ENCODE measurements at places on chromosomes 6 and 20. TPM values are rescaled to one million over a fixed set of nuclear protein-coding genes. Genes with fewer than 3 reads are reported as not detected.

Gene LRRC73
- total RNA-seq = 0.55 TPM

- no peaks in the 10 kb centered on the region for H3K27me3 ChIP-seq
- no peak overlapping the region for H3K4me3 ChIP-seq
- no peak for DNase-seq
- peaks cover 13% of the 10 kb centered on the region for H3K4me1 ChIP-seq
- H3K36me3 ChIP-seq = no peaks in the 10 kb centered on the region
- H3K27ac ChIP-seq = peak overlapping the region; percentile 59
These were observed 687.9 kb upstream of the CITED2 start for GRCh38 chr6:140062043-140063020.

Gene MYT1
- total RNA-seq = 0.12 TPM

GRCh38 chr20:3195590-3196237, 8.8 kb downstream of the DDRGK1 start:
- no peak overlapping the region for H3K27ac ChIP-seq
- H3K27me3 ChIP-seq = no peaks in the 10 kb centered on the region
- no peaks in the 10 kb centered on the region for H3K4me1 ChIP-seq
- H3K4me3 ChIP-seq = no peak overlapping the region

DNA sequence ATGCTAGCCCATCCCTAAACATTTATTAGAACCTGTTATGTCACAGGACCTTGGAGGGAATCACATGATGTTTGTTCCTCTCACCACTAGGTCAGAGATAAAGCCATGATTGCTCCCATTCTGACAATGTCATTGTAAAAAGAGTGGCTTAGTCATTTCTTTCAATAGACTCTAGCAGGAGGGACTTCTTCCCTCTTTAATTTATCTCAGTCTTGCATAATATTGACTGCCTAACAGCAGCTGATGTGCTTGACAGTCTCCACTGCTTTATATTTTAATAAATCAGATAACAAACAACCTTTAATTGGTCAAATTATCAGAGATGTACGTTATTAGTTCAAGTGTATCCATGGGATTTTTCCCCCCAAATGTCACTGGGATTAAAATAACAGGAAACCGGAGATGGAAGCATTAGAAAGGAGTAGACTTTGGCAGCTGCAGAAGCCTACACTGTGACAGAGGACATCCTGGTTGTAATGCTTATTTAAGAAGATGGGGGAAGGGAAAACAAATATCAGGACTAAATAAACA, 39.6 kb downstream of the LAMA4 start:
- H3K4me1 ChIP-seq = peaks cover 41% of the 10 kb centered on the region
- H3K36me3 ChIP-seq = no peaks in the 10 kb centered on the region
- H3K27ac ChIP-seq = peak overlapping the region; percentile 4
- no peak for DNase-seq

GRCh38 chr20:43744966-43745730, 18.3 kb upstream of the GTSF1L start:
- H3K27ac ChIP-seq = no peak overlapping the region
- no peaks in the 10 kb centered on the region for H3K36me3 ChIP-seq
- no peak for DNase-seq
- H3K4me3 ChIP-seq = no peak overlapping the region
- peaks cover 11% of the 10 kb centered on the region for H3K4me1 ChIP-seq
- H3K27me3 ChIP-seq = peaks cover 9% of the 10 kb centered on the region

DNA sequence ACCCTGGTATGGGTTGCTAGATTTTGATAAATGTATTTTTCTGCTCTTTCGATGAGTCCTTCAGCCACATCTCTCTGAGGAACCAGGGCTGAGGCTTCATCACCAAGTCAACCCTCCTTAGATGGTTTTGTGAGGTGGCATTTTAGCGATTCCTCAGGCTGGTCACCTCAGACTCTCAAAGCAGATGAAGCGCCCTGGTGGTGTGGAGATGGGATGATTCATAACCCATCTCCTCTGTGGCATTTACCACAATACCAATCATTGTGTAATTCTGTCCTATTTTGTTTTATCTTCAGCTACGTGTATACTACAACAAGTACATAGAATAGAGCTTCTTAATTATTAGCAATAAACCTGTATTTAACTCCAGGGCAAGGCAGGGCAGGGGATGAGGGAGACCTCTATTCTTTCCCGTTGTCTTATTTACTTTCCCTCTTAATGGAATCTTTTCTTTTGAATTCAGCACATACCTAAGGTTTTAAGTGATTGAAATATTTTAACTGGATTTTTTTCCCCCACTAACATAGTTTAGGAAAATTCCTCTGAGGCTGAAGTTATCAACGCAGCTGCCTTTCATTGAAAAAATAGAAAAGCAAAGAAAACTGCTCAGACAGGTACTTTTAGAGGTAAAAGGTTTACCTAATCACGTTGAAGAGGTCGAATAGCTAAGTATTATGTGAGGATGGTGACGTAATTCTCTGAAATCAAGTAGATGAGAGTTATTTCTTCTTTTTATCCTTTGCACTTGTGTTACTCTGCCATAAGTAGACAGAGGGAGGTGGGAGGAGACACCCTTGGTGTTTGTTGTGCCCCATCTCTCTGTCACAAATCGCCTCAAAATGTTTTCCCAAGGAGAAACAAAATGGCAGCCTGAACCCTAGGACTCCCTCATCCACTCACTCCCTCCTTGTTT, 57.4 kb upstream of the EDN3 start:
- H3K4me1 ChIP-seq = no peaks in the 10 kb centered on the region
- no peaks in the 10 kb centered on the region for H3K36me3 ChIP-seq
- DNase-seq = no peak
- H3K27ac ChIP-seq = no peak overlapping the region
- H3K27me3 ChIP-seq = peaks cover 44% of the 10 kb centered on the region

Gene WFDC10B
- total RNA-seq = not detected

DNA sequence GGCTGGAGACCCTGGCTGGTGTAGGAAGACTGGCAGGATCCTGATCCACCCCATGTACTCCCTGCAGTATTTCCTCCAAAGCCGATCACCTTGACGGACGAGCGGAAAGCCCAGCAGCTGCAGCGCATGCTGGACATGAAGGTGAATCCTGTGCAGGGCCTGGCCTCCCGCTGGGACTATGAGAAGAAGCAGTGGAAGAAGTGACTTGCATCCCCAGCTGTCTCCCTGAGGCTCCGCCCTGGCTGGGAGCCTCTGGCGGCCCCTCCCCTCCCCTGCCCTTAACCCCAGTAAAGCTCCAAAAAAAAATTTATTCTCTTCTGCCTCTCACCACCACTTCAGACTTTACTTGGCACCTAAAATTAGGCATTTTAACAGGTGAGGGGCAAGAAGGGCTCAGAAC, 7.0 kb downstream of the COX4I2 start:
- DNase-seq = no peak
- H3K4me3 ChIP-seq = no peak overlapping the region
- no peaks in the 10 kb centered on the region for H3K4me1 ChIP-seq
- no peaks in the 10 kb centered on the region for H3K36me3 ChIP-seq

DNA sequence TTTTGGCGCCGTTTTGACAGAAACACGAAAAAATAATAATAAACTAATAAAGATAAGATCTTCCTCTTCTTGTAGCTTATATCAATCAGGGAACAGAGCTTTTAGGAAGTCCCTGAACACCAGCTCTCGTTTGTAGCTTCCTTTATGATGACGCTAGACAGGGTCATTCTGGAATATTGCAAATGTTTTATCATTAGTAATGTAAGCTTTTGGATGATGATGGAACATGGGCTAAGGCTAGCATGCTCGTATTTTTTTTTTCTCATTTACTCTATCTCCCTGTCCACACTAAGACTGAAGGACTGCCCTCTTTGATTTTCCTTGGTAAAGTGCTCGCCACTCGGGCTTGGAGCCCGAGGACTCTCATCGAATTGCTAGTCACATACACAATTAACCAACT, 22.1 kb upstream of the POM121L2 start:
- peaks cover 44% of the 10 kb centered on the region for H3K27me3 ChIP-seq
- no peak for DNase-seq
- no peaks in the 10 kb centered on the region for H3K4me1 ChIP-seq
- no peak overlapping the region for H3K27ac ChIP-seq
- H3K36me3 ChIP-seq = no peaks in the 10 kb centered on the region

DNA sequence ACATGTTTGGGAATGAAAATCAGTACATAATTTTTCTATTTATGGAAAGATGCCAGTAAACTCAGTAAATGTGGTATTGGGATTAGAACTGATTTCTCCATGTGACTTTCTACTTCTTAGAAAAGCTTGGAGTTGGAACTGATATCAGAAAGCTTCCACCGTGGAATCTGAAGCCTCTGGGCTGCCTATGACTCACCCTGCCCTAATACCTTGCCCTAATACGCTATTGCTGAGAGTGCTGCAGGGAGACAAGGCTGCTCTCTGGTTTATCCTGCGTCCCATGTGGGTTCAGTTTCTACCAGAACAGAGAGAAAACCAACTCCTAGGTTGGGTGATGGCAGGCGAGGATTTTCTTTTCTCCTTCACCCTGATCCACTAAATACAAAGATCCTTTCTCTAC, 3.3 kb upstream of the STMND1 start:
- peaks cover 14% of the 10 kb centered on the region for H3K4me1 ChIP-seq
- H3K27me3 ChIP-seq = peaks cover 11% of the 10 kb centered on the region
- no peak overlapping the region for H3K27ac ChIP-seq
- H3K4me3 ChIP-seq = no peak overlapping the region
- H3K36me3 ChIP-seq = no peaks in the 10 kb centered on the region
- no peak for DNase-seq

DNA sequence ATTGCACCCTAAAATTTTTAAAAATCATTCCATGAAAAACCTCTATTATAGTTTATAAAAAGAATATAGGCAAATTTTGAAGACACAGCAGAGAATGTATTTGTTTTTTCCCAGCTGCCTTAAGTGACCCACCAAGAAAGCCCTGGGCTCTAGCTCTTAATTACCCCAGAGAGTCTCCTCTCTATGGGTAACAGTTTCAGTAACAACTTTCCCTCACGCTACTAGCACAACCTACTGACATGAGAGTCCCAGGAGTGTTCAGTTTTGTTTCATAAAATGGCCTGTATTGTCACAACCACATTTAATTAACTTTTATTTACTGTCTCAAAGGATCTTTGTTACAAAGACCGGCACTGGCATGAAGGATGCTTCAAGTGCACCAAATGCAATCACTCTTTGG, 41.5 kb downstream of the FHL5 start:
- H3K27ac ChIP-seq = no peak overlapping the region
- DNase-seq = no peak
- H3K27me3 ChIP-seq = no peaks in the 10 kb centered on the region
- no peak overlapping the region for H3K4me3 ChIP-seq
- no peaks in the 10 kb centered on the region for H3K4me1 ChIP-seq

GRCh38 chr20:39954621-39955020, 734.4 kb downstream of the MAFB start:
- H3K4me3 ChIP-seq = no peak overlapping the region
- peaks cover 3% of the 10 kb centered on the region for H3K27me3 ChIP-seq
- DNase-seq = no peak
- no peak overlapping the region for H3K27ac ChIP-seq
- no peaks in the 10 kb centered on the region for H3K36me3 ChIP-seq

Gene CD24
- total RNA-seq = 63.6 TPM

Gene GJA10
- total RNA-seq = not detected

GRCh38 chr6:19895866-19896692, 58.9 kb downstream of the ID4 start:
- H3K27me3 ChIP-seq = no peaks in the 10 kb centered on the region
- no peak overlapping the region for H3K27ac ChIP-seq
- no peaks in the 10 kb centered on the region for H3K4me1 ChIP-seq

Data from upper lobe of right lung (tissue), 1 donor.